Transverse colon (tissue), 4 donors: ENCODE measurements at places on chromosomes 3 and 15. TPM values are rescaled to one million over a fixed set of nuclear protein-coding genes. Genes with fewer than 3 reads are reported as not detected.
A peak's percentile ranks its signal among the peaks of the same experiment; 100 is the strongest.

DNA sequence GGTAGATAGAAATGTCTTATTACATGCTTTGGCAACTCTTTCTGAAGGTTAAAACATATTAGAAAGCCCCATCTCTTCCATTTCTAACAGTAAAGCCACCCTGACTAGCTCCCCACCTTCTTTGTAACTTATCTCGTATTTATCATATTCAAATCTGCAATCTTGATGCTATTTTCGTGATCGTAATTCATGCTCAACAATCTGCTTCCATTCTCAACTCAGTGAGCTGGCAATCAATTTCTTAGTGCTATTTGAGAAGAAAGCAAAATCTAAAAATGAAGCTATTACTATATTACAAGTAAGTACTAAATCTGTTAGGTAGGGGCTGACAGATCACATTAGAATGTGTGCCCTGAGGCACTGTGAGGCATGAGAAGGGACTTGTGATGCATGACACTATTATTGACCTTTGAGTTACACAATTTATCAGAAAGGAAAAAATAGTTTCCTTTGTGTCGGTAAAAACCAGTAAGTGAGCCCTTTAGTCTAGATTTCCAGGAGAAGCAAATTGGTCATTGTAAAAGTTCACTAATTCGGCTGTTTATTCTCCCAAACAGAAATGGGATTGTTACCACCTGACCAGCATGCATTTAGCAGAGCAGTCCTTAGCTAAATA, 379.7 kb upstream of the CNTN6 start:
- H3K4me3 ChIP-seq, result no peak overlapping the region
- no peak for DNase-seq

GRCh38 chr3:112130638-112130993, 2.4 kb downstream of the GCSAM start:
- no peaks in the 10 kb centered on the region for H3K36me3 ChIP-seq
- H3K27me3 ChIP-seq, result no peaks in the 10 kb centered on the region
- H3K27ac ChIP-seq, result no peak overlapping the region
- H3K4me1 ChIP-seq, result no peaks in the 10 kb centered on the region
- DNase-seq, result no peak

Gene KBTBD12
- total RNA-seq, result 5.3 TPM

DNA sequence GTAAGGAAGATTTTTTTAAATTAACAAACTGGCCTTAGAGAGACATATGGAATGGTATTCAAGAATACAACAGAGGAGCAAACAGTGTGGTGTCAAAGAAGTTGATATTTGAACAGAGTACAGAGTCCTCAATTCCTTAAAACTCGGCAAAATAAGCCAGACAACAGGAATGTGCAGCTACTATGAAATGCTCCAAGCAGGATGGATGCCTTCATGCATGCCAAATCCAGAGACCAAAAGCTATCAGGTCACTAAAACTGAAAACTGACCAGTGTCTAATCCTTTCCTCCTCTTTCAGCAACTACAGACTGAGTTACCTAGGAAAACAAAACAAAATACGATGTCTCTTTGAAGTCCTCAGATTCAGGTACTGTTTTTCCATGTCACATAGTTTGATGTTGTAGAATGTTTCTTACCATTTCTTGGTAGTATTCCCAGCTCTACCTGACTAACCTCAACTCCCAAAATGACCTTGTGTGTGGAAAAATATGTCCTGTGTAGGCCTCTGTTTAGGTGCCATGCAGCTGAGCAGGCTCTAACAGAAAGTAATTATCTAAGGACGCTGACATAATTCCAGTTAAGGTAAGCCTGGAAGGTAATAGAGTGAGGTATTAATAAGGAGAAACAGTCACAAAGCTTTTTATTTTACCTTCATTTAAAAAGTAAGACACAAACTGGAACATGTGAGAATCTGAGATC, 46.9 kb downstream of the TBL1XR1 start:
- no peaks in the 10 kb centered on the region for H3K27me3 ChIP-seq
- no peak overlapping the region for H3K4me3 ChIP-seq
- no peak for DNase-seq
- no peaks in the 10 kb centered on the region for H3K36me3 ChIP-seq

GRCh38 chr15:36428102-36428845, 151.2 kb upstream of the CDIN1 start:
- no peaks in the 10 kb centered on the region for H3K4me1 ChIP-seq
- H3K4me3 ChIP-seq, result no peak overlapping the region
- no peak overlapping the region for H3K27ac ChIP-seq
- H3K27me3 ChIP-seq, result no peaks in the 10 kb centered on the region
- no peaks in the 10 kb centered on the region for H3K36me3 ChIP-seq
- DNase-seq, result no peak

GRCh38 chr15:64146885-64147681, 4.4 kb upstream of the SNX22 start:
- peaks cover 14% of the 10 kb centered on the region for H3K27me3 ChIP-seq
- peaks cover 11% of the 10 kb centered on the region for H3K4me1 ChIP-seq
- no peak overlapping the region for H3K4me3 ChIP-seq
- H3K36me3 ChIP-seq, result peaks cover 15% of the 10 kb centered on the region
- no peak for DNase-seq

GRCh38 chr3:57370341-57370740, 77.9 kb upstream of the ASB14 start:
- H3K4me1 ChIP-seq, result no peaks in the 10 kb centered on the region
- no peak overlapping the region for H3K27ac ChIP-seq
- DNase-seq, result no peak
- H3K36me3 ChIP-seq, result no peaks in the 10 kb centered on the region
- H3K4me3 ChIP-seq, result no peak overlapping the region

Gene MB21D2
- 5.2 TPM for total RNA-seq

DNA sequence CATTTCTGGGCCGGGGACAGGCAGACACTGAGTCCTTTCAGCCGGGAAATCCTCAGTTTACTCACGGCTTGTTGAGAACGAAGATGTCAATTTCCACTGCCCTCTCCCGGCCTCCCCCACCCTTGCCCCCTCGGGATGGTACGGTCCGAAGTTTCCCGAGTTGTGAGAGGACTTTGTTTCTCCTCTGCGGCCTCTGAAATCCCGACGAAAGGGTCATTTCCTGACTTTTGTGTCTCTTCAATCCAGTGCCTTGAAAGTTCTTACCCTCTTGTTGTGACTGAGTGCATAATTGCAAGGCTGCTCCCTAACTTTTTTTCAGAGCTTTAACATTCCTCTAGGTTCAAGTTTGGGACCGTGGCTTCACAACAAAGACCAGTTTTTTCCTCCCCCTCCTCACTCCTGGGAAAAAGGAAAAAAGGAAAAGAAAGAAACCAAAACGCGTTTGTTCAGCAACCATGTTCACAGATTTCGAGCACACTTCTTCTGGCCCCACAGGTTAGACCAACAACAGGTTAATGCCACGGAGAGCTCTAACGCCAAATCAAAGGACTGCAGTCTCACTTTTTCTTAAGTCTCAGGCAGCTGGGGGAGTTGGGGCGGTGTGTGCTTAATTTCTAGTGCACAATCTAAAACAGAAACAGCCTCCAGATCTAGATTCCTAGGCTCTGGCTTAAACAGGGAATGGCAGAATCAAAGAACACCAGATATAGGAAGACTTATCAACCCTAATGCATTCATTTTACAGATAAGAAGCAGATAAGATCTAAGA, 138.9 kb downstream of the TMCO5A start:
- H3K27me3 ChIP-seq, result no peaks in the 10 kb centered on the region
- H3K27ac ChIP-seq, result peak overlapping the region; percentile 95
- H3K4me1 ChIP-seq, result peaks cover 3% of the 10 kb centered on the region
- DNase-seq, result no peak
- H3K36me3 ChIP-seq, result no peaks in the 10 kb centered on the region

Gene GOLGA6L22
- total RNA-seq, result not detected

GRCh38 chr3:114941626-114942309, 205.3 kb downstream of the ZBTB20 start:
- H3K27me3 ChIP-seq, result no peaks in the 10 kb centered on the region
- H3K36me3 ChIP-seq, result no peaks in the 10 kb centered on the region
- H3K27ac ChIP-seq, result no peak overlapping the region

DNA sequence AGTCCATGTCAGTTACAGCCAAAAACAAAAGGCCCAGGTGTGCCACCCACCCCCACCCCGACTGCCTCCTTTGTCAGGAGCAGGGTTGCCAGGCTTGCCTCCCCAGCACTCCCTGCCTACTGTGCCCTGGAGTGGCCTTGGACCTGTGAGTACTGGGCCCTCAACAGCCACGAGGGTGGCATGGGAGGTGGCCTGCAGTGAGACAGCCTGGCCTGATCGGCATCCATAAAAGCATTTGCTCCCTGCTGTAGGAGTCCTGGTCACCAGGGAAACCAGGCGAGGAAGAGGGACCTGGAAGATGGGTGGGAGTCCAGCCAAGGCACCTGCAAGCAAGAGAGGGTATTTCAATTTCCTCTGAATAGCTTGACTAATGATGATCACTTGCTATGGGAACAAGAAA, 56.4 kb upstream of the KCNMB2 start:
- no peaks in the 10 kb centered on the region for H3K36me3 ChIP-seq
- H3K27me3 ChIP-seq, result no peaks in the 10 kb centered on the region
- no peak overlapping the region for H3K27ac ChIP-seq
- H3K4me3 ChIP-seq, result no peak overlapping the region
- no peak for DNase-seq
- H3K4me1 ChIP-seq, result no peaks in the 10 kb centered on the region

Gene TEX9
- 3.4 TPM for total RNA-seq

DNA sequence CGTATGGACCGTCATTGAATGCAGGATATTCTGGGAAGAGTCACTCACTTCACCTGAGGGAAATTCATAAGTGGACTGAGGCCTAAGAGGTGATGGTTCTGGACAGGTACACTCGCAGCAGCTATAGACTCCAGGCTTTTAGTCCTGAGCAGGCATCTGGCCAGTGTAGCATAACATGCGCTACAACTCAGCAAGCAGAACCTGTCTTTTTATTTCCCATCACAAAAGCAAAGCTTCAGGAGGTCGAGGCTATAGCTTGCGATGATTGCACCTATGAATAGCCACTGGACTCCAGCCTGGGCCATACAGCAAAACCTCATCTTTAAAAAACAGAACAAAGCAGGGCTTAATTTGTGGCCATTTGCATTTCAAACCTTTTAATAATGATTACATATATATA, 185.8 kb downstream of the KCNH8 start:
- no peaks in the 10 kb centered on the region for H3K36me3 ChIP-seq
- H3K27me3 ChIP-seq, result no peaks in the 10 kb centered on the region
- H3K4me1 ChIP-seq, result no peaks in the 10 kb centered on the region

Gene PLCB2
- 12.4 TPM for total RNA-seq

DNA sequence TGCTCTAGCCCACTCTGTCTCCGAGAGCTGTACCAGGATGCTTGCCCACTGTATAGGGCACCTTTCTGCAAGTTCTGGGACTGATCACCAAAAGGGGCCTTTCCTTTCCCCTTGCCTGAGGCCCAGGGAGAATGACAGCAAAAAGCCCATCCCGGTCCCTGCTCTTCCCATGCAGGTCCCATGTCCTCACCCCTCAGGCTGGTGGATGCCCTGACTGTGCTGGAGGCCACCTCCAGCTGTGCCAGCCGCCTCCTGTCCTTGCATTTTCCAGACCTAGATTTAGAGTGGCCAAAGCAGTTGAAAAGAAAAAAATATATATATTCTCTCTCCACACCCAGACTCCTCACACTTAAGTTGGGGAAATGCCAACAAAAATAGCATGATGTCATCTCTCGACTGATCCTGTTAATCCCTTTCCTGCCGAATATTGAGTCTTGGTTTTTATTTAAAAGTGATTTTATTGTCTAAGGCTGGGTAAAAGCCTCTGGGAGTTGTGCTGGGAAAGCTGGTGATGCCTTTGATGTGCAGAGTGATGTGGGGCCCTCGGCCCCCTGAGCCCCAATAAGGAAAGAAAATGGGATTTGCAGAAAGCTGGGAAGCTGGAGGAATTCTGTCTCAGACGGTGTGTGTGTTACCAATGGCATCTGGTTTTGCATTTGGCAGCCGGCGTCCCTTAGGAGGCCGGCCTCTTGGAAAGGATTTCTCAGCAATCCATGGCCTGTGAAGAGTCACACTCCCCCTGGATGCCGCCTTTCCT, 29.3 kb upstream of the TPM1 start:
- no peaks in the 10 kb centered on the region for H3K36me3 ChIP-seq
- H3K4me1 ChIP-seq, result no peaks in the 10 kb centered on the region

DNA sequence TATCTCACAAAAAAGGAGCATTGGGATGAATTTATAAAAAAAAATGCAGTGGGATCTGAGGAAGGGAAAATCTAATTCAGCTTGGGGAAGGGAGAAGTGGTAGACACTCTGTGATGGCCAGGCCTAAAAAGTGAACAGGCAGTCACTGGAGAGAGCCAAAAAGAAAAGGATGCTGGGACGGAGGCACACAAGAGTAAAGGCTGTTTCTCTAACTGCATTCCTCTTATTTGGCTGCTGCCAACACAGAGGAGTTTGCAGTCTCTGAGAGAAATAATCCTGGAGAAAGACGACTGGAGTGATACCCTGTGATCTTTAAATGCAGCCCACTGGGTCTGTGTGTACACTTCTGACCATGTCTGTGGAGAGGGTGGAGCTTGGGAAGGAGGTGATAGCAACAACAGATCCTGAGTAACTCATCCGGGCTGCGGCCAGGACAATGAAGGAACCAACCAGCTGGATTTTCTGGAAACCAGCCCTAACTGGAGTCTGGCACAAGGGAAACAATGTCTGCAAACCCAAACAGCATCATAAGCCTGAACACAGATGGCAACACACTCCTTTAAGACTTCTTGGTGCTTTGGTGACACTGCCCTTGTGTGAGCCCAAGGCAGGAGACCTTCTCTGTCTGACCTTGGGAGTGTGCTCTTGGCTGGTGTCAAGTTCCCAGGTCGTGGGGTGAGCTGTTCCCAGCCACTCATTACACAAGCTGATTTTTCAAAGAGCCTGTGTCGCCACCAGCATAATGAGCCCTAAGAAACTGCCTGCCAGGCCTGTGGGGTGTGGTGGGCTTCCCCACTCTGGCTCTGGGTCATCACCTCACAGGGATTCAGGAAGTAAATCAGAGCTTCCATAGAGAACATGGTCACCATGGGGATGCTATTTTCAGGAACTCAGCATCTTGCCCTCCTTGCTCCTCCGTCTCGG, 8.0 kb downstream of the FYCO1 start:
- H3K27ac ChIP-seq, result peak overlapping the region; percentile 82
- no peak for DNase-seq
- peaks cover 7% of the 10 kb centered on the region for H3K36me3 ChIP-seq

Gene PEX5L
- total RNA-seq, result 1.2 TPM

Gene KCNH8
- 0.55 TPM for total RNA-seq

Gene C3orf22
- not detected for total RNA-seq

Gene CISH
- total RNA-seq, result 14.1 TPM

DNA sequence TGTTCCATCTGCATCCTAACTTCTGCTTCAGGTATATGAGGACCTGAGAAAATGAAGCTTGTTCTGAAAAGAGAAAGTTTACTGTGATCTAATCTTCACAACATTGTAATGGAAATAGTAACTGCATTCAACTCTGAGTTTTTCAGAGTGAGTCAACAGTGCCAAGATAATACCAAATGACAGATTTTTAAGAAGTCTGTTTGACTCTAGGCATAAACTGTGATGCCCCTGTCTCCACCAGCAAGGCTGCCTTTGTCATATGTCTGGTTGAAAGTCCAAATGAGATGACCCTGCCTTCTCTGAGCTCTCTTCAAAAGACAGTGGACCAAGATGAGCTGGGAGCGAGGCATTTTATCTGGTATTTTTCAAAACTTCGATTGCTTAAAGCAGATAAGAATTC, 44.8 kb upstream of the B3GNT5 start:
- DNase-seq, result no peak
- H3K4me3 ChIP-seq, result no peak overlapping the region
- H3K27me3 ChIP-seq, result no peaks in the 10 kb centered on the region
- H3K27ac ChIP-seq, result no peak overlapping the region

- no peaks in the 10 kb centered on the region for H3K27me3 ChIP-seq
- H3K36me3 ChIP-seq, result no peaks in the 10 kb centered on the region
- DNase-seq, result no peak
These were observed 102.6 kb downstream of the RSL24D1 start for GRCh38 chr15:55094136-55094535.

Gene ARPIN
- 48.6 TPM for total RNA-seq

Gene GATA2
- 1.8 TPM for total RNA-seq
